ENCODE measurements at places on chromosomes 3 and 15.

DNA sequence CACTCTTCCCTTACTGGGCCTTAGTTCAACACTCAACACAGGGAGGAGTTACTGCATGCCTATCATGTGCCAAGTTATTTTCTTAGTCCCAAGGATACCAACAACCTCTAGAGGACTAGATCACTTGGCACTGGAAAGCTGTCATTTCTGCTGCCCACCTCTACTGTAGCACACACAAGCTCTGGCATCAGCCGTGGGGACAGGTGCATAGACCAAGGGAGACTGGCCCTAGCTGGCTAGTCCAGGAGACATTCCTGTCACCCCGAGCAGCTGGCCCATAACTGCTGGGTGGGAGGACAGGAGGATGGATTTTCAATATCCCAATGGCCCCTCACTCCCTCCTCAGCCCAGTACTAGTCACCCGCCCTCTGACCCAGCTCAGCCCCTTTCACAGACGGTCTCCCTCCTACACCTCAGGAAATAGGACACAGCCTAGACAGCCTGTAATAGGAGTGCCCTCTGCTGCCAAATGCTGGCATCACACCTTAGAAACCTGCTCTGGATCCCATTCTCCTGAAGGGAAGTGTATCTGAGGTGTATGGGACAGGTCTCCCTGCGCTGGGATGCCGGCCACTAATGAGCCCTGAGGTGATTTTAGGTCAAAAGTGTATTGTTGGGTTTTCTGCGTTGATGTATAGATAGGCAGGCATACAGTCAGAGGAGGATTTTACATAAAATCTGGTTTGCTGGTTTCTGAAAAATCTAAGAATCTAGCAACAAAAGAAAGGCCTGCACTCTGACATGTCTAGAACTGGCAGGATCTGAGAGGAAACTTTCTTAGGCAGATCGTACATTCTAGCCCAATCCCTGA lies 3.4 kb upstream of the DZIP1L start:
- DNase-seq, result peak; percentile 62

DNA sequence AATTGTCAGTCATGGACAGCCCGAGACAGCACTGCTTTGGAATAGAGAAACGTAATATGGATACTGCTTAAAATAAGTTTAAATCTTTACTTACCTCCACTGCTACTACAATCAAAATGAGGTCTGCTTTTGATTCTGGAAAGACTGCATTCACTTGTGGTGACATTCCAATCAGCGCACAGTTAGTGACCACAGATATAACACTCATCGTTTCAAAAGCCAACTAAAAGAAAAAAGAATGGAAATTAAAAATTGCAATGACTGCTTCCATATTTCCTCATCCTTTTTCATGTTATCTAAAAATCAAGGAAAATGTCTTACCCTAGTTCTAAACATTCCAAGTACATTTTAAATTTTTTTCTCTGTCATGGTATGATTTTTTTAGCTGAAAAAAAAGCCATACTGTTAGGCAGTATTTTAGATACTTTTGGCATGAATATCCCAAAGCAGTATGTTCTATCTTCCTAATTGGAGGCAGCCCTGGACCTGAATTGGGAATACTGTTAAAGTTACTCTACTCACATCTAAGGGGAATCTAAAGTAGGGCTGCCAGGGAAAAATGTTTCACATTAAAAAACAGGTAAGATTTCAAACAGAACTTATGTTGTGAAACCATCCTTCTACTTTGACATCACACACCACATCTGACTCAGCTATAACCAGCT lies 72.1 kb downstream of the ANO10 start:
- DNase-seq, result no peak

- DNase-seq, result no peak
Measured at GRCh38 chr3:32456429-32457130, 46.1 kb downstream of the CMTM6 start.

GRCh38 chr3:136604961-136605360 lies 147.2 kb downstream of the STAG1 start:
- DNase-seq, result no peak

- no peak for DNase-seq
Measured at GRCh38 chr3:42532229-42532628, 29.8 kb downstream of the VIPR1 start.

DNA sequence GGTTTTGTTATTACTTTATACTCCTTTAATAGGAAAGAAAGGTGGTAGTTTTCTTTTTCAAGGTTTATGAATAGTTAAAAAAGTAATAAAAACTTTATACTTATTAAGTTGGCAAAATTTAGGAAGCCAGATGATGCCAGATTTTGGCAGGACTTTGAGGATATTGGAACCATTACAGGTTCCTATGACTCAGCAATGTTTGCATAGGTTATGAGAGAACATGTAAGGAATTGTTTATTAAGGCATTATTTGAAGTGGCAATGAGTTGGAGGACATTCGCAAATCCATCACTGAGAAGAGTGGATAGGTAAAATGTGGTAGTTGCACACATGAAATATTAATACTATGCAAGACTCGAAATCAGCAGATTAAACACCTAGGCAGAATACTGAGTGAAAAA lies 29.9 kb downstream of the CDAN1 start:
- no peak for DNase-seq

- no peak for DNase-seq
Measured at GRCh38 chr3:53612508-53612907, 118.1 kb downstream of the CACNA1D start.

- DNase-seq, result no peak
Measured at GRCh38 chr3:90011596-90011995, 904.2 kb downstream of the EPHA3 start.

DNA sequence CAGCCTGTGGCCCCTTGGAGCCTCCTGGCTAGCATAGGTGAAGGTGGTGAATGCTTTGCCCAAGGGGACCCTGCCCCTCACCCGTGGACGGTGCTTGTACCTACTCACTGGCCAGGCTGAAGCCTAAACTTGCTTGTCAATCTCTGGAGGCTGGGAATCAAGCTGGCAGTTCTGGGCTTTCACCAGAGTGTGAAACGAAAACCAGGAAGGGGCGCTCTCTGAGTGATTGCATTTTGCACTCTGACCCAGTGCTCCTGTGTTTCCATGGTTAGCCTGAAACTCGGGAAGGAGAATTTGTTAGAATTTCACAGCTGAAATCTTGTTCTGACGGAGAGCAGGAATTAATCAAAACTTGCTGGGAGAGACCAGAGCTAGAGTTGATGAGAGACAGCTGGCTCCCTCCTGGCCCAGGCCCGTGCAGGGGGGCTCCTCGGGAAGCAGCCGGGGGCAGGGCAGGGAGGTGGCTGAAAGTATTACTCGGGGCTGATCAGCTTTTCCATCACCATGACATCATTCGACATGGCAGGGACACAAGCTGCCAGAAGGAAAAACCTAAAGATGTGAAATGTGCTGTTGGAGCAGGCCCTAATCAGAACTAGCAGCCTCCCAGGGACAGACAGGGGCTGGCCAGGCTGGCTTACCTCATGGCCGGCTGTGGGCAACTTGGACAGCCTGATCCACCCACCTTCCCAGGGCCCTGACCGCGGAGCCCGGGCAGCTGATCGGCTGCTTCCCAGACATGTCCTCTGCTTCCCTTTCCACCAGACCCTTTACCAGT lies 323.6 kb upstream of the CTDSPL start:
- peak; percentile 67 for DNase-seq

GRCh38 chr3:29605845-29606244 lies 325.0 kb downstream of the RBMS3 start:
- no peak for DNase-seq

- DNase-seq, result no peak
Measured at GRCh38 chr3:137761563-137762503, 2.3 kb upstream of the SOX14 start.

DNA sequence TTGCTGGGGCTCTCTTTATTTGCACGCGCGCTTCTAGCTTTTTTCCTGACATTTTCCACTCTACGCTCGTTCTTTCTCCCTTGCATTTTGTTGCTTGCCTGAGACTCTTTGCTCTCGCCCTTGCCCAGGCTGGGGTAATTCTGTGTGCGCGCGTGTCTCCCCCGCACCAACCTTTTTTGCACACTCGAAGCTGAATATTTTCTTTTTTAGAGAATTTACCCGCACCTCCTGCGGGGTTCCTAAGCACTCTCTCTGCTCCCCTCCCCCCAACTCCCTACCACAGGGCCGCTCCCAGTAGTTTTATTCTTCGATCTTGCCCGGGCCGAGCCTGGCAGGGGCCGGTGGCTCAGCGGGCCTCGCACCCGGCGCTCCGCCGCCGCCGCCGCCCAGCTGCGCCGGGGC lies 732 bp downstream of the FAM43A start:
- DNase-seq, result no peak

DNA sequence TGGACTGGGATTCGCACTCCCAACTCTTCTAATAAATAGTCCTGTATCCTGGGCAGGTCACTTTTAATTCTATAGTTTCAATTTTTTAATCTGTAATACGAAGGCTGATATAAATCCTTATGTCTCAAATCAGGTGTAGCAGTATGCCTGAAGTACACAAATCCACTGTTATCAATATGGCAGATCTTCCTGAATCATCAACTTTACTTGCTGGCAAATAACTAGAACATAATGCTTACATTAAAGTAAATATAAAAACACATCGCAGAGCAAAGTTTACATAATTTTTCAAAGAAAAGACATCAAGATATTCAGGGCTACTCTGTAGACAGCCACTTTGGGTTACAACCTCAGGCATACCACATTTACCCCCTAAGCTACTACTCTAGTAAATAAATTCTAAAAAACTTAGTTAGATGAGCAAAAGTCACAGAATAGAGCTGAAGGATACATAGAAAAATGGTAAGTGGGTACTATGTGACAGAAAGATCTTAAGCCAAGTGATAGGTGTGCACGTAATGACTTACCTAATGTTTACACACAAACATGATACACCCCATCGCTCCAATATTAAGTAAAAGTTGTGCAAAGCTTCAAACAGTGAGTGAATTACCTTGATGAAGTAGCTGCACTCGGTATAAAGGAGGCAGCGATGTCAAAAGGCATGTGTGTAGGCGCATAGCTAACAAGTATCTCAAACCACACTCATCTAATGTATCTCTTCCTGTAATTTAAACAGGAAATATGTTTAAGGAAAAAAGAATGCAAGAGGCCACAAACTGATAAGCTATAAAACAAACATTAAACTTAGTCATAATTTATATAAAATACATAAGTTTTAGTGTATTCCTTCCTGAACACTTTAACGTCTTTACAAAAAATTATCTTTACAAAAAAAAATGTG lies 127.9 kb downstream of the DMXL2 start:
- no peak for DNase-seq

GRCh38 chr3:60992395-60992794 lies 258.9 kb downstream of the FHIT start:
- DNase-seq, result no peak

DNA sequence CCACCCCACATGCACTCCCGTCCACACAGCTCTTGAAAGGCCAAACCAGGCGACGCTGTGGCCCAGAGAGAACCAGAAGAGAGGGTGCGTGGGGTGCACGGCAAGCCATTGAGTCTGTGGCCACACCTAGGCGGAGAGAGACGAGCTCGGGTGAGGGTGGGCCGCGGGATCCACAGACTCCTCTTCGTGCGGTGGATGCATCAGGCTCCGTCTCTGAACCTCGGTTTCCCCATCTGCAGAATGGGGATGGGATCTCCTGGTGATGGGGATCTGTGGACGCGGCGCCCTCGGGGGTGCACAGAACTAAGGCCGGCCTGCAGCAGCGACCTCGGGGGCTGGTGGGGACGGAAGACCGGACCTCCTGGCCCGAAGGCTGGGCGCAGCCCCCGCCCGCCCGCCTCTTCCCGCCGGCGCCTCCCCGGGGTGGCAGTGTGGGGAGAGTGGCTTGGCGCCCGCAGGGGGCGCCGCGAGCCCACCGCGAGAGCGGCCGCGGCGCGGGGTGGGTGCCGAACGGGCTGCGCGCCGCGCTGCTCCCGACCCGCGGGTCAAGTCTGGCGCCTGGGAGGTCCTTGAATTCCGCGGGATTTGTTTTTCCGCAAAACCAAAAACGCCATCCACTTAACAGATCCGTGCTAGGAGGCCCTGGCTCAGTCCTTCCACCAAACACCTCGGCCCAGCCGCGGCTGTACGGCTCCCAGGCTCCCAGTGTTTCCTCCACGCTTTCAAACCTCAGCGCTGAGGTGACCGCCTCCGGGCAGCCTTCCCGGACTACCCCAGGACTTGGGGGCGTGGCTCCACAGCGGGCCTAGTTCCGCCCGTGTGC lies 13.2 kb upstream of the ADPGK start:
- peak; percentile 66 for DNase-seq

- DNase-seq, result no peak
Measured at GRCh38 chr3:106729481-106729880, 647.8 kb upstream of the CCDC54 start.

DNA sequence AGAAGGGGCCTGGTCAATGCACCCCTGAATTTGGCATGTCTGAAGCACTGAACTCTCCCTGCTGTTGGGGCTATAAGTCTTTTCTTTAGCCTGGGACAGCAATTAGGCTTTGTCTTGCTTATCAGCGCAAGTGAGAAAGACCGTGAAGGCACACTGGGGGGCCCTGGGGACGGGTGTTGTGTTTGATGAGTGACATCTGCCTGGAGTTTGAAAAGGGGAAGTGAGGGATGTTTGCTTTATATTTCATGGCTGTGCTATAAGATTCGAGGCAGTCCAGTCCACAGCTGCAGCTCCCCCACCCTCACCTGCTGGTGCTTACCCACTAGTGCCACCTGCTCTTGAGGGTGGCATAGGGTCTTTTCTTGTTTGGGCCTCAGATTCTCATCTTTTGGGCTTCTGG lies 44.8 kb downstream of the CEMIP start:
- DNase-seq, result no peak

DNA sequence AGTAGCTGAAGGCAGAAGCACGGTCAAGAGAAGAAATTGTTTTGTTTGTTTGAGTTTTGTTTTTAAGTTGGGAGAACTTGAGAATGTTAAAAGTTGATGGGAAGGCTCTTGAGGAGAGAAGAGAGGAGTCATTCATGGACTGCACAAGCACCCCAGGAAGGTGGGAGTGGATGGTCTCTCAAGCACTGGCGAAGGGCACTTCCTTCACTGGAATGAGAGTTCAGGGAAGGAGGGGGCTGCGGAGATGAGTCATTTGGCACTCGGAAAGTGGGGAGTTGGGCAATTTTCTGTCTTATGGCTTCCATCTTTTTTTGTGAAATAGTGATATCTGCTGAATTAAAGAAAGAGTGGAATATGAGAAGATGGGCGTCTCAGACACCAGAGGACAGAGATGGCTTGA lies 66.0 kb downstream of the ATP13A4 start:
- no peak for DNase-seq

GRCh38 chr3:26273196-26273595 lies 349.4 kb upstream of the LRRC3B start:
- DNase-seq, result no peak

DNA sequence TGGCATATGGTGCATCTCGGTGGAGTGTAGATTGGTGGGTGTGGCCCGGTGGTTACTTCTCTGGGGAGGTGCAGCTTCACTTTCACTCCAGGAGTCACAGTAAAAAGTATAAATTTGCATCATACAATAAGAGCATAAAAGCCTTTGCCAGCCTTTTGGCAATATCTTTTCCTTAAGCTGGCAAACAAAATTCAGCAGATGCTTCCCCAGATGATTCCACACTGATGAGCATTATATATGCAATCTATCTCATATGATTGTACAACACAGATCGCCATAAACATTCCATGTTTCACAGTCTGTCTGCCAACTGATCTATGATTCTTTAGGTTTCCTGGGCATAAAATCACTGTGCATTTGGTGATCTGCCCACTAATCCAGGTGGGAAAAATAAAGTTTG lies 120.2 kb upstream of the ALCAM start:
- no peak for DNase-seq

- no peak for DNase-seq
Measured at GRCh38 chr3:144185276-144185675, 213.7 kb downstream of the DIPK2A start.

Measured in hindlimb muscle (tissue), 1 donor.